Activated CD4-positive, alpha-beta T cell treated with anti-CD3 and anti-CD28 coated beads, Interleukin-10, Interleukin-2, amounts not matched to agents 100 ng/mL and 50 ng/mL, durations not matched to agents 16 hours and 8 hours (primary cell): ENCODE measurements at places on chromosomes 4 and X.
A peak's percentile ranks its signal among the peaks of the same experiment; 100 is the strongest.

GRCh38 chr4:163505374-163505773, 10.9 kb downstream of the TMA16 start:
- DNase-seq, result no peak

DNA sequence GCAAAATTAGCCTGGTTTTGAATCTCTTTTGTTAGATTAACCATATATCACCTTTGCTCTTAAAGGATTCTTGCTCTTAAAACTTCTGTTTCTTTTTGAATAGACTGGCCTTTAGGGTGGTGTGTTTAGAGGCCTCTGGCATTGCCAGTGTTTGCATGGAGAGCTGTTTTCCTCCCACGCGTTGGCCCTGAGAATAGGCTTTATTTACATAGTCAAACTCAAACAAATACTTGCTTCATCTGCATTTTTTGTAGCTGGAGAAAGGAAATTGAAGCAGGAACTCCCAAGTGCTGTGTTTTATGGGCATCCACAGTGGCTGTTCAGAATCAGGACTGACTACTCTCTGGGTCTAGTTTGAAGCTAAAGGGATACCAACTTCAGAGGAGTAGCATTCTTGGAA, 2.7 kb downstream of the SHROOM2 start:
- no peak for DNase-seq

- peak; percentile 40 for DNase-seq
Measured at GRCh38 chr4:102518703-102519131, 17.6 kb downstream of the NFKB1 start.

- DNase-seq, result no peak
Measured at GRCh38 chrX:64338296-64338695, 57.0 kb downstream of the MTMR8 start.

- no peak for DNase-seq
Measured at GRCh38 chr4:16912896-16913295, 14.5 kb upstream of the LDB2 start.

GRCh38 chr4:169397762-169398161, 127.0 kb upstream of the SH3RF1 start:
- DNase-seq, result no peak

DNA sequence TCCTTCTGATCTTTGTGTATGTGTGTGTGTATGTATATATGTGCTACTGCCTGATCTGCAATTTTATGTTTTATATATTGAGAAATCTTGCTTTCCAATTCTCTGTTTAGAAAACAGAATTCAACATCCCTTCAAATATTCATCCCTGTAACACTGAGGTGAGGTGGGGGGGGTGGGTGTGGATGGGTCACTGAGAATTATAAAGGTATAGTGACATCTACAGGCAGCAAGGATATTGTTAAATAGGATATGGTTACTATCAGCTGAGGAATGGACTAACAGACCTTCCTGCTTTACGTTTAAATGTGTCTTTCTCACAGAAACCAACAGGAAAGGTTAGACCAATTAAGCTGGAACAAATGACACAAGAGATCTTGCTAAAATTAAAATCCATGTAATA, 19.0 kb upstream of the MAGEB2 start:
- peak; percentile 4 for DNase-seq

- DNase-seq, result no peak
Measured at GRCh38 chr4:22202246-22202974, 253.8 kb upstream of the KCNIP4 start.

GRCh38 chr4:3872834-3873313, 106.7 kb downstream of the ADRA2C start:
- DNase-seq, result no peak

DNA sequence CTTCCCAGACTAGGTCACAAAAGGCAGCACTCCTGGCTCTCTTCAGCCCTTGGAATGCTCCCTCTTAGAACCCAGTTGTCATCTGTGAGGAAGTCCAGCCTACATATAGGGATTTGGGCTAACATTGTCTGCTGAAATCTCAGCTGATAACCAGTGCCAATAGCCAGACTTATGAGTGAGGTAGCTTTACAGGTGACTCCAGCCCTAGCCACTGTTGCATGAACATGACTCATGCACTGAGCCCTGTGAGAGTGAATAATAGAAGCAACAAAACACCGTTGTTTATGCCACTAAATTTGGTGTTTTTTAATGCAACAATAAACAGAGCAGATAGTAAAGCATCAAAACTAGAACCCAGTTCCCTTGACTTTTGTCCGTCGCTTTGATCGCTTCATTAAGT, 433.2 kb downstream of the STIM2 start:
- no peak for DNase-seq

- DNase-seq, result no peak
Measured at GRCh38 chr4:11894977-11895376, 466.3 kb upstream of the HS3ST1 start.

DNA sequence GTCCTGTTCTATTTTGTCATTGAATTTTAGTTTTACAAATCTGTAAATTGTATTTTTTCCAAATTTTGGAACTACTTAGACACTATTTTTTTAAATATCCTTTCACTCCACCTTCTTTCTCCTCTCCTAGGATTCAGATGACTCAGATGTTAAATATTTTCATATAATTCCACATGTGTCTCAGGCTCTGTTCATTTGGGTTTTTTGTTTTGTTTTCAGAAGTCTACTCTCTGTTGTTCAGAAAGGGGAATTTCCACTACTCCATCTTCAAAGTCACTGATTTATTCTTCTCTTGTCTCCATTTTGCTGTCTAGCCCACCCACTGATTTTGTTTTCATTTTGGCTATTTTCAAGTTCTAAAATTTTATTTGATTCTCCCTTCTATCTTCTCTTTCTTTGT, 264.0 kb upstream of the SLIT2 start:
- no peak for DNase-seq

- no peak for DNase-seq
Measured at GRCh38 chr4:179539641-179540040, 2097.4 kb upstream of the AGA start.

DNA sequence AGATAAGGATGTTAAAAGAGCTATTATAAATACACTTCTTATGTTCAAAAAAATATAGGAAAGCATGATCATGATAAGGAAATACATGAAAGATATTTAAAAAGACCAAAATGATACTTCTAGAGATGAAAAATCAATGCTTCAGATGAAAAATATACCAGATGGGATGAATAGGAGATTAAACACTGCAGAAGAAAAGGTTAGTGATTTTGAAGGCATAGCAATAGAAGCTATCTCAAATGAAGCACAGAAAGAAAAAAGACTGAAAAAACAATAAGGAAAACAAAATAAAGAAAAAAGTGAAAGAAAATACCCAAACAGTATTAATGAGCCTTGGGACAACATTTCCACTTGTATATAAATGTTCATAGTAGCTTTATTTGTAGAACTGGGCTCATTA, 80.7 kb upstream of the LEF1 start:
- no peak for DNase-seq

- no peak for DNase-seq
Measured at GRCh38 chr4:77167866-77168265, 10.9 kb downstream of the CCNG2 start.

DNA sequence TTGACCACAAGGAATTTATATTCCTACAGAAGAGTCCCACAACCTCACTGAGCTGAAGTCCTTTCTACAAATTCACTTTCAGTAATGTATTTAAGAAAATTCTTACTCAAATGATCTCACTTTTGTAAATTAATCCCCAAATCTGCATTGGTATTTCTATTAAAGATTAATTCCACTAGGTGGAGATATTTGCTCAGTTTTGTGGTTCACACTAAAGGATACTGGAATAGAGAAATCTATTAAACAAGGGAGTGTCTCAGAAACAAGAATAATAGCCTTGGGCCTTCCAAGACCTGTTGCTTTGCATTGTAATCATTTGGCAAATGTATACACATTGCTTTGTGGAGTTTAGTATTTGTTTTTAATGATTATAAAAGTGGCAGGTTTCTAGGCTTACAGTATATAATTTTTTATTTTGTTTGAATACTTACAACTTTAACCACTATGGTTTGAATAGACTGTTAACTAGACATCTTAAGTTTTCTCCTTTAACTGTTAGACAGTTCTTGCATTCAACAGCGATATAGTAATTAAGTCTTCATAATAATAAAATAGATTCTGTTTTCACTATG, 25.9 kb downstream of the CFAP299 start:
- peak; percentile 28 for DNase-seq

- peak; percentile 43 for DNase-seq
Measured at GRCh38 chr4:186628058-186628711, 72.8 kb upstream of the MTNR1A start.

- DNase-seq, result peak; percentile 42
Measured at GRCh38 chr4:107896158-107896645, 35.1 kb upstream of the CYP2U1 start.

- DNase-seq, result no peak
Measured at GRCh38 chr4:76278583-76278982, 27.1 kb downstream of the FAM47E start.

- DNase-seq, result no peak
Measured at GRCh38 chrX:112197840-112198239, 115.3 kb upstream of the TRPC5 start.

GRCh38 chr4:78962597-78963115, 23.4 kb upstream of the PAQR3 start:
- no peak for DNase-seq

DNA sequence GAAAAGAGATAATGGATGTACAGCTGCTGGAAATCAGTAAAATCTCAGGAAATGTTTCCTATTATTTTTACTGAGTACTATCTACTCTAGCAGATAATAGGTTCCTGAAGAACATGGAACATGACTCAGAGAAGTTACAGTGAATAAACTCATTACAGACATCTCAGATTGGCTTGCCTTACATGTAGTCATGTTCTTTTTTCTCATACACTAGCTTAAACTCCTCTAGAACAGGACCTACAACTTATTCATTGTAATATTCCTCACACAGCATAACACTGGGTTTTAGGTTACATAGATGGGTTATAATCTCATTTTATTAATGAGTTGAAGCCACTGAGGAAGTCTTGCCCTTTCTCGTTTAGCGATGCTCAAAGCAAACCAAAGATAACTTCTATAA, 86.9 kb upstream of the BMP2K start:
- DNase-seq, result no peak

DNA sequence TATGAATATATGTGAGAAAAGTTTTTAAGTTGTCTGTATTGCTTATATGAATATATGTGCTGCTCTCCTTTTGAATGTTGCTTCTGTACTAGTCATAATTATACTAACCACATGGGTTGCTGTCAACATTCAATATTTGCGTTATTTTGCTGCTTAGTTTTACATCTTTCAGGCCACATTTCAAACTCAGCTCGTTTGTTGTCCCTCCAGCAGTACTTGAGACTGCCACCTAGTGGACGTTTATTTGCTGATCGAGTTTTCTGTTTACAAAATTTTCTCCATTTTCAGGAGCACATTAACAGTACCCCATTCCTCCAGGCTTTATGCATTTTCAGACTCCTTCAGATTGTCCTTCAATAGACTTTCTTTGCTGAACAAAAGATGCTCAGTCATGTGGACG, 75.8 kb downstream of the NUDT11 start:
- DNase-seq, result peak; percentile 64

- DNase-seq, result no peak
Measured at GRCh38 chr4:24742773-24743172, 52.6 kb upstream of the SOD3 start.

DNA sequence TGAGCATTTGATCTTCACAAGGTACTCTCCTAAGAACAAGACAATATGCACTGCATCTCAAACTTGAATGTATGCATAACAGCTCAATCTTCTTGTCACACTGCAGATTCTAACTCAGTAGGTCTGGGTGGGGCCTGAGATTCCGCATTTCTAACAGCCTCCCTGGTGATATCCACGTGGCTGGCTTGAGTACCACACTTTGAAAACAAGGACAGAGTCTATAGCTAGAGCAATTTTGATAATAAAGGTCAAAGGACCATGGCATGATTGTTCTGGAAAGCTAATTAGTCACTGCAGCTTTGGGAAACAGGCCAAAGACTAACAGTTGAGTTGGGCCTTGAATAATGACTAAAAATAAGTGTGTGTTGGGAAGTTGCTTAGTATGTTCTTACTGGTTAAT, 213.3 kb downstream of the GBA3 start:
- no peak for DNase-seq

DNA sequence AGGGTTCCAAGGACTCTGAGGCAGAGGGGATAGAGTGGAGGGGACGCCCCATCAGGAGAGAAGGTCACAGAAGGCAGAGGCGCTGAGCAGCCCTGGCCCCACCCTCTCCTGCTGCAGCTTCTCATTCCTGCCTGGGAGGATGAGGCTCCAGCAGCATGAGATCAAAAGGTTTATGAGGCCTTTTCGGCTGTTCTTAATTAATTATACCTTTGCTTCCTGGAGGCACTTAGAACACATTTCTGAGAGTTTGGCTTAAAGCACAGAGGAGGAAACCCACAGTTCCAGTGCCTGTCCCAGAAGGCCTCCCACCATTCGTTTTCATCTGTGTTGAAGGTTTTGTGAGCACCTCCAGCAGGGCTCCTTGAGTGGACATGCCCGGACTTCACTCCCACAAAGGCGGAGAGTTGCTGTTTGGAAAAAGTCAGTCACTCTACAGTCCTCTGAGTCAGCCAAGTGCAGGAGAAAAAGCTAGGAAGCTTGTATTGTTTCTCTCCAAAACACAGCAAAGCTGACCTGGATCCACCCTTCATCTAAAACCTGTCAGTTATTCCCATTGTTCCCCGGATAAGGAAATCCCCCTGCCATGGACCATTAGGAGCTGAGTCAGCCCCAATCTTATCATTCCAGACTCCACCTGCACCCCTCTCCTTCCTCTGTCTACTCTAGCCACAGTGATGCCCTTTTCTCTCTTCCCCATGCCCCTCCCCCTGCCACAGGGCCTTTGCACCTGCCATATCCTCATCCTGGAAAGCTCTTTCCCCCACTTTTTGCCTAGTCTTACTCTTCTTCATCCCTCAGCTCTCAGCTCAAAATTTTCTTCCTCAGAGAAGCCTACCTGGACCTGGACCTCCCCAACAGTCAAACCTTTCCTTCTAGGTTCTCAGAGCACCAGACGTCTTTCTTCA, 276.8 kb downstream of the FBXW7 start:
- no peak for DNase-seq

DNA sequence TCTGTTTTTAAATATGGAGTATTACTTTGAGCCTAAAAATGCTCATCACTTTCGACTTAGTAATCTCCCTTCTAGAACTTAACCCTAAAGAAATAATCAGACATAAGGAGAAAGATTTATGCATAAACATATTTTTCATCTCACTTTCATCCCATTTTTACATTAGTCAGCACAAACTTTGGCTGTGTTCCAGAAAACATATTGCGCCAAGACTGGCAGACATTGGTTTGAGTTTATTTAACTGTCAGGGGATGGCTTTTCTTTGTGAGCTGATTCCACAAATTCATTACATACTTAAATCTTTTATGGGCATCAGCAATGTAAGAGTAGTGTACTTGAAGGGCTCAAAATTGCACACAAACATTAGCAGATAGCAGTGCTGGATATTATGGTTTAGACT, 23.7 kb downstream of the MAOA start:
- no peak for DNase-seq

DNA sequence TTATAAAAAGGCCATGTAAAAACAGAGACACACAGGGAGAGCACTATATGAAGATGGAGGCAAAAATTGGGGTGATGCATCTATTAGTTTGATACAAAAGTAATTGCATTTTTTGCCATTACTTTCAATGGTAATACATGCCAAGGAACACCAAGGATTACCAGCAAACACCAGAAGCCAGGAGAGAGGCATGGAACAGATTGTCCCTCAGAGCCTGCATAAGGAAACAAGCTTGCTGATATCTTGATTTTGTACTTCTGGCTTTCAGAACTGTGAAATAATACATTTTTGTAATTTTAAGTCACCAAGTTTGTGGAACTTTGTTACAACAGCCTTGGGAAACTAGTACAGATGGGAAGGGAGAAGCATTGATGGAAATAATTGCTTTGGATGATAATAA, 45.6 kb upstream of the BOD1L1 start:
- DNase-seq, result no peak
